ENCODE measurements at places on chromosomes 7 and 10.
A peak's percentile ranks its signal among the peaks of the same experiment; 100 is the strongest.

GRCh38 chr7:93836116-93836515 lies 54.4 kb downstream of the TFPI2 start:
- no peak for DNase-seq

GRCh38 chr7:79923953-79924352 lies 210.7 kb upstream of the GNAI1 start:
- no peak for DNase-seq

GRCh38 chr10:108582888-108583287 lies 1340.4 kb downstream of the XPNPEP1 start:
- DNase-seq, result no peak

GRCh38 chr7:281637-282036 lies 8.3 kb upstream of the FOXL3 start:
- DNase-seq, result no peak

DNA sequence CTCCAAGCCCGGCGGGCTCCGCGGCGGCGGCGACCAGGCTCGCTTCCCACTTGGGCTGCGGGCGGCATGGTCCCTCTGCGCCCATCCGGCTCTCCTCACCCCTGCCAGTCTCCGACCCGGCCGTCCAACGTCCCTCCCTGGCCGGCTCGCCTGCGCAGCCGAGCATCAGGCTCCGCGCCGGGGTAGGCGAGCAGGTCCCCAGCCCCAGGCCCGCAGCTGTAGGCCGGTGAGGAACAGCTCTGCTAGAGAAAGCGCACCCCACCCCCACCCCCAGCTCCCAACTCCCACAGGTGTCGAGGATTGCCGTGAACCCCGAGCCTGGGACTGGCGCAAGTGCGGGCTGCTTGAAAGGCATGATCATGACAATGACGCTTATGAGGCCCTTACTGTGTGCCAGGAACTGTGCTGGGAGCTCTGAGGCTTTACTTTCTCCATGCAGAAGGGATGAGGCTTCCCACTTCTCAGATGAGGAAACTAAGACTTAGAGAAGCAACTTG lies 20.8 kb upstream of the PAX2 start:
- no peak for DNase-seq

DNA sequence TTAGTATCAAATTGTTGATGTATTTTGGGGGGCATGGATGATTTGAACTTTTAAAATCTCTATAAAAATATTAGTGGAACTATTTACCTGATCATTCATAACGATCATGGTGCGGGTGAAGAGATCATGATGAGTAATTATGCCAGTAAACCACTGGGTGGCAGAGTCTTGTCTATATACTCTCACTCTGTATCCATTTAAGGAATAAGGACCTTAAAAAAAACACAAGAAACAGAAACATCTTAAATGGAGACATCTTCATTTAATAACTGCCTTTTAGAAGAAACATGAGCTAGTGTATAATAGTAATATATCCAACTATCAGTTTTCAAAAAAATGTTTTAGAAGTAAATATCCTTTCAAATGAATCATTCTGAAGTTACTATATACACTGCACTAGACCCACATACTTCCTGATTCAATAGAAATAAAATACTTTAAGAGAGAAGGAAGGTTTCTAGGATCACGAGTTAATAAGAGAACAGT lies 84.0 kb downstream of the NRBF2 start:
- DNase-seq, result peak; percentile 52

DNA sequence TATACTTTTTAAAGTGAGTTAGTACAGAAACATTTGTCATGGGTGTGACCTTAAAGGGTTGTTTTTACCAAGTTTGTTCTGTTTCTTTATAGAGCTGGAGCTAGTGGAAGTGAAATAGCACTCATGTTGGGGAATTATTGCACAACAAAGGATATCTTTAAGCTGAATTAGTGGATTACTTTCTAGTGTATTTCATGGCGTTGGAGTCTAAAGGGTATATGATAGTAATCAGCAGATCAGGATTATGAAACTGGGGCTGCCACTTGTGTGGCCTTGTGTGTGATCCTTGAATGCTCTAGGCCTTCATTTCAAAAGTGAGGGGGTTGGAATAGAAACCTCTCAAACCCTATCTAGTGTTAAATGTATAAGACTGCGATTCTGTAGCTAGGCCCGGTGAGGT lies 123.6 kb downstream of the LYZL1 start:
- no peak for DNase-seq

DNA sequence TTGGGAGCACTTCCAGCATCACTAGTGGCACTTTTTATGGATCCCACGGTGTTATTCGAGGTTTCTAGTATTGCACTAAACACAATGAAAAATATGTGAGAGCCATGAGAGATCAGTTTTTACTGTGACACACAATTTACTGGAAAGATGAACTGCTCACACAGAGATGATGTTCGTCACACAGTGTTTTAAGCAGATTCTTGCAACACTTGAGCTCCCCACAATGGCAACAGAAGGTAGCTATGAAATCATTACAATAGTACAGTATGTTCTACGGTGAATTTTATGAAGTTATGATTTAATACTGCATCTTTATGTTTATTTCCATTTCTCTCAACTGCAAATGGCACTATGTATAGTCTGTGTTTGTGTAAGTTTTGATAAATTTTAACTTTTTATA lies 27.4 kb upstream of the ENTPD1 start:
- no peak for DNase-seq

DNA sequence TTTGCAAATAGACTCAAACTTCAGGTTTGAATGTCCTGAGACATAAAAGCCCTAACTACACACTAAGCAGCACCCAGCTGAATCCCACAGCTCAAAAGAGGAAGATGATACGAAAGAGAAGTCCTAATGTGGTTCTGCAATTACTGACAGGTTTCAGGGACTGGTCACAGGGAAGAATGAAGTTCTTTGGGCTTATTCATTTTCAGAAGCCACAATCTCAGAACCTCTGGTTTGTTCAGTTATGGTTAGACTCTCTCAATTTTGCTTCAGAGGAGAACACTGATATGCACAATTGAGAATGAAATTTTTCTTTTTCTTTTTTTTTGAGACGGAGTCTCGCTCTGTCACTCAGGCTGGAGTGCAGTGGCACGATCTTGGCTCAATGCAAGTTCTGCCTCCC lies 94.6 kb upstream of the FAM180A start:
- DNase-seq, result no peak

GRCh38 chr10:60718886-60719285 lies 59.4 kb upstream of the CDK1 start:
- no peak for DNase-seq

- DNase-seq, result no peak
These were observed 60.6 kb upstream of the DNAAF5 start for GRCh38 chr7:665736-666453.

DNA sequence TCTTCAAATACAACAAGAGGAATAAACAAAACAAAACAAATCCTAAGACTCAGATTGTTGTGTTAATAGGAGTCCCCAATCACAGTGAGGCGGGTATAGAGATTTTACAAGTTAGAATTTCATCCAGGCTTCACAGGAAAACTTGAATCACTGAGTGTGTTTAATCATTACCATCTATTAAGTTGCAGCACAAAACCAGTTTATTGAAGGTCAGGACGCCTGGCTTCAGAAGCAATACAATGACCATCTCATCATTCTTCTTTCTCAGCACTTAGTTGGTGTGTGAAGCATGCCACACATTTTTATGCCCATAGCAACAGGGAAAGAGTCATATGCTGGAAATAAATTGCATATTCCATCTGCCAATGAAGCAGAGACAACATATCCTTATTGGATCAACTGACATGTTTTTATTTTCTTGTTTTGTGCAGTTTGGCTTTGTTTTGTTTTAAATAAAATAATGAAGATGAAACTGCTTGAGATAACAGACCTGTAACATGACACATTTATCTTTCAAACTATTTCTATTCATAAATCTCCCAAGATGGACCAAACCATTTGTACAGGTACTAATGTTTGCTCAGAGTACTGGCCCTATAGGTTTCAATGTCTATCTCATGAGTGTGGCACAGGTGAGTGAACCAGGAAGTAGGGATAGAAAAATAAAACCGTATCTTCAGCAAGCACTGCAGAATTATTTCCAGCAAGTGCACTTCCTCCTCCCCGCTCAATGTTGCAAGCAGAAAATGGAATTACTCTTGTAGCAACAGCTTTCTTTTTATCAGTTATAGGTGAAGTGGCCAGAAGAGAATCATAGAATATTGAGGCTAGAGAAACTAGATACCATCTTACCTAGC lies 40.4 kb downstream of the TAC1 start:
- DNase-seq, result no peak

- DNase-seq, result no peak
These were observed 181.9 kb downstream of the CYP26A1 start for GRCh38 chr10:93255546-93255945.

- DNase-seq, result no peak
These were observed 67.6 kb upstream of the GATA3 start for GRCh38 chr10:7986851-7987250.

- DNase-seq, result peak; percentile 52
These were observed 36.3 kb downstream of the TRIL start for GRCh38 chr7:28921822-28922221.

- DNase-seq, result no peak
These were observed 178.0 kb upstream of the GLI3 start for GRCh38 chr7:42414941-42415505.

GRCh38 chr10:47030191-47030703 lies 119.0 kb downstream of the PTPN20 start:
- DNase-seq, result no peak

GRCh38 chr7:33233659-33234058 lies 104.3 kb downstream of the BBS9 start:
- DNase-seq, result no peak

DNA sequence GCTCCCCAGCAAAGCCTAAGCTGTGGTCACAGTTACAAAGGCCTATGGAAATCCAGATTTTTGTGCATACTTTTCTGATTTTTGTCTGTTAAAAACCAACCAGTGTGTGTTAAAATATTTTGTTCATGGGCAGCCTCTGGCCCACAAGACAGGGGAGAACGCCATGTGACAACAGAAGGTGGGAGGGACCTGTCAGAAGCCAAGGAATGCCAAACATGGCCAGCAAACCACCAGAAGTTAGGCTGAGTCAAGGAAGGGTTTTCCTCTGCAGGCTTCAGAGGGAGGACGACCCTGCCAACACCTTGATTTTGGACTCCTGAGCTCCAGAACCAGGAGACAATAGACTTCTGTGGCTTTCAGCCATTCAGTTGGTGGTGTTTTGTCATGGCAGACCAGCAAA lies 127.3 kb downstream of the CUL2 start:
- no peak for DNase-seq

- no peak for DNase-seq
These were observed 53.5 kb upstream of the MET start for GRCh38 chr7:116618338-116619128.

DNA sequence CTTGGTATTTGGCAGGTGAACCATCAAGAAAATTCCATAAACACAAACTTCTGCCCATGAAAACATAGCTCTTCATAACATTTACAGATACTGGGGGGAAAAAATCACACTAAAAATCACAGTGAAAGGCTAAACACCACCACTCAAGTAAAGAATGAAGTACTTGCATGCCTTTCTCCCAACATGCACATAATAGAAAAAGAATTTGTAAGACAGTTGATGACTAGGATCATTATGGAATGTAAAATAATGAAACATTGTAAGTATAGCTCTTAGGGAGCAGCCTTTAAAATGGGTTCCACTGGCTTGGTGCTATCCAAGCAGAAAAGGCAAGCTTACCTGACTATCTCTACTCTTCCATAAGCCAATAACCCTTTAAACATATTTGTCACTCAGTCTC lies 299.9 kb upstream of the LRRN3 start:
- DNase-seq, result no peak

GRCh38 chr10:86317949-86318725 lies 48.5 kb downstream of the GRID1 start:
- DNase-seq, result no peak

DNA sequence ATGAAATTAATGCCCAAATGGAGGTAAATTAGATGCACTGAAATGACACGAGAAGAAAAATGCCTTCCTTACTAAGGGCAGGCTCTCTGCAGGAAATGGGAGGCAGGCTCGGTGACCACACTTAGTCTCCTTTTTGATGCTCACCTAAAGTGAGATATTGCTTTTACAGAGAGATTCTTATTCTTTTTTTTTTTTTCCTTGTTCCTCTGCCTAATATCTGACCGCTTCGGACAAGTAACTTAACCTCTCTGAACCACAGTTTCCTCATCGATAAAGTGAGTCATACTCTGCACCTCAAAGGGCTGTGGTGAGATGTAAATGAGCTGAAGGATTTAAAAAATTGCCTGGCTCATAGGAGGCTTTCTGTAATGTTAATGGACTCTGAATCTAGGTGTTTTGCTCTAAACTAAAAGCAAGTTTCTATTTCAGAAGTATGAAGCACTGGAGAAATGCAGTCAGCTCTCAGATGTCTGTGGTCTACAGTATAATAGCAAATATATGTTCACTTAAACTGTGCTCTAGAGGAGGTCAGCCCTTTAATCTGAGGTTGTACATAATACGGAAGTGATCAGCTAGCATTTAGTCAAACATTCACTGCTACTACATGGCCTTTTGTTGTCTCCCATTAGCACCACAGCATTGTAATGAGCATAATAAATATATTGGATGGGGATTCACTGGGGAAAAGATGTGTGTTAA lies 23.2 kb downstream of the NKX2-3 start:
- no peak for DNase-seq

GRCh38 chr7:127251036-127251464 lies 1.7 kb downstream of the GRM8 start:
- no peak for DNase-seq

DNA sequence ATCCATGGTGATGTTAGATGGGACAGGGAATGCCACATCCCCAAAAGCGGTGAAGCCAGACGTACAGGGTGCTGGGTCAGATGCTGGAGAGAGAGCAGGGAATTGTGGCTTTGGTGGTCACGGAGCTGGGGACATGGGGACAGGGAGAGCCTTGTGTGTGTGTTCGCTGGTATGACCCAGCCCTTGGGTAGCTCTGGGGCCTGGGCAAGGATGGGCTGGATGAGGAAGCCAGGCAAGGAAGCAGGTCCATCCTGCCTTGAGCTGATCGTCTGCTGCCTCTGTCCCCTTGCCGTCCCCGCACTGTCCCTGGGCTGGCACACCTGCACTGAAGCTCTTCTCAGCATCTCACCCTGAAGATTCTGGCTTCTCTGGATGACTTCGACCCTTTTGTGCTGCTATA lies 15.4 kb upstream of the CLDN4 start:
- no peak for DNase-seq

DNA sequence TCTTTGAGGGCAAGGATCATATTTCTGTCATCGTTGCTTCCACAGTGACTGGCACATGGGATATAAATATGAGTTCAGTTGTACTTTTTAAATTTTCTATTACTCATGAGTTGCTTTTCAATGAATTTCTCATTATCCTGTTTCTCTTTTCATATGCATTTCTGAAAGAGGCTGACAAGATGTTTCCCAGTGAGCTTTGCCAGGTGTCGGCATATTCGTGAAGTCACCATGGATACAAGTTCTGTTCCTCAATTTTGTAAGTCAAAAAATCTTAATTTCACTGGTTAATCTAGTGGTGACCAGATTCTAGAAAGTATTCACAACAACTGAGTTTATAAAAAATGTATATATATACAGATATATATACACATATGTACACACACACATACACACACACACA lies 55.7 kb upstream of the GNAI1 start:
- DNase-seq, result no peak

DNA sequence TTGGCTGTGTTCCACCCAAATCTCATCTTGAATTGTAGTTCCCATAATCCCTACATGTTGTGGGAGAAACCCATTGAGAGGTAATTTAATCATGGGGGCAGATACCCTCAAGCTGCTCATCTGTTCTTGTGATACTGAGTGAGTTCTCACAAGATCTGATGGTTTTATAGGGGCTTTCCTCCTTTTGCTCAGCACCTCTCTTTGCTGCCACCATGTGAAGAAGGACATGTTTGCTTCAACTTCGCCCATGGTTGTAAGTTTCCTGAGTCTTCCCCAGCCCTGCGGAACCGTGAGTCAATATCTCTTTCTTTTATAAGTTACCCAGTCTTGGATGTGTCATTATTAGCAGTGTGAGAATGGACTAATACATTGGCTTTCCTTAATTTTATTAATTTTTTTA lies 527.8 kb downstream of the MDFIC start:
- DNase-seq, result no peak
